Calu3 (cell line): ENCODE measurements at places on chromosomes 7 and 10. TPM values are rescaled to one million over a fixed set of nuclear protein-coding genes. Genes with fewer than 3 reads are reported as not detected.

The LBX1 gene
- not detected in 2 replicates for total RNA-seq

The KIF20B gene
- 38.4 and 39.9 TPM in 2 replicates for total RNA-seq

The TRPV5 gene
- total RNA-seq = not detected in 2 replicates

The PNLIPRP2 gene
- not detected in 2 replicates for total RNA-seq

The ZNF804B gene
- not detected in 2 replicates for total RNA-seq

The ZMIZ2 gene
- 260 and 269 TPM in 2 replicates for total RNA-seq

- no peak for DNase-seq
- peaks cover 6% of the 10 kb centered on the region for H3K36me3 ChIP-seq
- H3K4me1 ChIP-seq = peaks cover 44% of the 10 kb centered on the region
- no peak overlapping the region for H3K4me3 ChIP-seq
- H3K27me3 ChIP-seq = no peaks in the 10 kb centered on the region
- no peak overlapping the region for H3K27ac ChIP-seq
Observed at GRCh38 chr10:29314726-29315125, 25.9 kb downstream of the LYZL1 start.

GRCh38 chr10:51117053-51117660, 42.9 kb downstream of the PRKG1 start:
- no peak overlapping the region for H3K27ac ChIP-seq
- no peak overlapping the region for H3K4me3 ChIP-seq
- no peaks in the 10 kb centered on the region for H3K4me1 ChIP-seq
- peaks cover 21% of the 10 kb centered on the region for H3K27me3 ChIP-seq
- H3K36me3 ChIP-seq = no peaks in the 10 kb centered on the region

GRCh38 chr7:13153266-13153665, 465.8 kb downstream of the ARL4A start:
- no peak overlapping the region for H3K4me3 ChIP-seq
- H3K27ac ChIP-seq = no peak overlapping the region
- H3K27me3 ChIP-seq = no peaks in the 10 kb centered on the region
- H3K4me1 ChIP-seq = peaks cover 7% of the 10 kb centered on the region

DNA sequence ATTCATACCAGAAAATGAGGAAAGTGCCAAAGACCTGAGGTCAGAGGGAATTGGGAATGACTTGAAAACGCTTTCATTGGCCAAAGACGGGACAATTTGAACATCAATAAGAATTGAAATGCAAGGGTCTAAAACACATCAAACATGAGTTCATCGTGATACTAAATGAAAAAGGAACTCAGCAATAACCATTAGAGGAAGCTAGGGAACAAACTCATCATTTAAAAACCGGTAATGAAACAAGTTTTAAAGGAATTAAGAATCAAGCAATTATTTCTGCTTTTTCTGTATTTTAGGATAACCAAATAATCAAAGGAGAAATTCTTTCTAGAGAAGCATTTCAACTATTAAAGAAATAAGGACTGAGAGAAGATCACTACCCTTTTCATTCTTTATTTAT, 303.1 kb downstream of the ARHGAP12 start:
- no peaks in the 10 kb centered on the region for H3K36me3 ChIP-seq
- no peak for DNase-seq
- H3K27me3 ChIP-seq = peaks cover 15% of the 10 kb centered on the region
- H3K27ac ChIP-seq = no peak overlapping the region
- H3K4me3 ChIP-seq = no peak overlapping the region

DNA sequence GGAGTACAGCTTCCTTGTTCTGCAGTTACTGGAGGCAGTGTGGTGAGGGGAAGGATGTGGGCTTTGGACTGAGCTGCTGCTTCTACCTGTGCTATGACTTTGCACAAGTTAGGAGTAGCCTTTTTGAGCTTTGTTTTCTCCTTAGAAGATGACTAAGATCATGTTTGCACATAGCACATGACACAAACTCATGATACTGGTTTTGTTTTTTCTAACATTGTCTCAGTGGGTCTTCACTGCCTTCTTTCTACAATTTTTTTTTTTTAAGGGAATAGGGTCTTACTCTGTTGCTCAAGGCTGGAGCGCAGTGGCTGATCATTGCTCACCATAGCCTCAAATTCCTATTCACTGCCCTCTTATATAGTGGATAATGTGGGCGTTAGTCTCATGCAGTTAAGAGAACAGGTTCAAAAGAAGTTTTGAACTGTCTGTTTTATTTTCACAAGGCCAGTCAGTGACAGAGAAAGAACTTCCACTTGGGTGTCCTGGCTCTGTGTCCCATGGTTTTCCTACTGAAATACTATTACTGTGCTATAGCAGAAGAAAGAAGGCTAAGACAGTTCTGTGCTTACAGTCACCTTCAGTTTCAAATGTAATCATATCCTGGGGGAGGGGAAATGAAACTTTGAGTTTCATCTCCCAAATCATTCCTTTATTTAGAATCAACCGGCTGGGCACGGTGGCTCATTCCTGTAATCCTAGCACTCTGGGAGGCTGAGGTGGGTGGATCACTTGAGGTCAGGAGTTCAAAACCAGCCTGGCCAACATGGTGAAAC, 72.0 kb downstream of the KAT6B start:
- no peaks in the 10 kb centered on the region for H3K27me3 ChIP-seq
- DNase-seq = no peak
- H3K4me3 ChIP-seq = no peak overlapping the region
- H3K4me1 ChIP-seq = peaks cover 8% of the 10 kb centered on the region
- H3K36me3 ChIP-seq = no peaks in the 10 kb centered on the region
- no peak overlapping the region for H3K27ac ChIP-seq

GRCh38 chr10:132840698-132841614, 55.0 kb upstream of the NKX6-2 start:
- H3K4me3 ChIP-seq = no peak overlapping the region
- H3K27me3 ChIP-seq = peaks cover 44% of the 10 kb centered on the region
- no peaks in the 10 kb centered on the region for H3K4me1 ChIP-seq
- DNase-seq = no peak

- H3K36me3 ChIP-seq = no peaks in the 10 kb centered on the region
- DNase-seq = no peak
- H3K27me3 ChIP-seq = no peaks in the 10 kb centered on the region
- no peak overlapping the region for H3K4me3 ChIP-seq
Observed at GRCh38 chr7:7109934-7110333, 72.4 kb upstream of the C1GALT1 start.

- H3K27ac ChIP-seq = no peak overlapping the region
- no peak overlapping the region for H3K4me3 ChIP-seq
- no peaks in the 10 kb centered on the region for H3K27me3 ChIP-seq
- peaks cover 33% of the 10 kb centered on the region for H3K4me1 ChIP-seq
Observed at GRCh38 chr10:50497758-50498157, 126.0 kb downstream of the SGMS1 start.

DNA sequence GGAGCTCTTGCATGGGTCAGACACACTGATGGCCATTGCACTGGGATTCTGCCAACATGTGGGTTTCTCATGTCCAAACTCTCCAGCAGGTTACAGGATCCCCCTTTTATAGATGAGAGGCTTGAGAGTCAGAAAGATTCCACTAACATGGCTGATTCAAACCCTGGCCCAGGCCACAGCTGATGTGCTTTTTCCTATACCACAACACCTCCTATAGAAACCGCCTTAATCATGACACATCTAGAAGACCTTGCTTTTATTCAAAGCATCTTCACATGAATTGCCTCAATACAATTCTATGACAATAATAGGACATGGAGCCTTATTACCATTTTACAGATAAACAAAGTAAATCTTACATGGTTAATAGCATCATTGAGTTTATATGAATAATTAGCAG, 188.6 kb downstream of the DPY19L1 start:
- no peak for DNase-seq
- H3K27me3 ChIP-seq = no peaks in the 10 kb centered on the region
- no peak overlapping the region for H3K27ac ChIP-seq
- peaks cover 39% of the 10 kb centered on the region for H3K4me1 ChIP-seq

- no peaks in the 10 kb centered on the region for H3K36me3 ChIP-seq
- H3K27ac ChIP-seq = no peak overlapping the region
- no peaks in the 10 kb centered on the region for H3K4me1 ChIP-seq
- no peak for DNase-seq
- no peaks in the 10 kb centered on the region for H3K27me3 ChIP-seq
- H3K4me3 ChIP-seq = no peak overlapping the region
Observed at GRCh38 chr7:141461924-141462323, 89.3 kb upstream of the AGK start.

GRCh38 chr7:151371266-151371665, 29.7 kb downstream of the NUB1 start:
- H3K27ac ChIP-seq = no peak overlapping the region
- H3K4me3 ChIP-seq = no peak overlapping the region
- H3K36me3 ChIP-seq = peaks cover 5% of the 10 kb centered on the region
- H3K27me3 ChIP-seq = no peaks in the 10 kb centered on the region

GRCh38 chr10:118139321-118139720, 92.6 kb upstream of the RAB11FIP2 start:
- H3K4me3 ChIP-seq = no peak overlapping the region
- H3K4me1 ChIP-seq = no peaks in the 10 kb centered on the region
- no peaks in the 10 kb centered on the region for H3K36me3 ChIP-seq
- no peak for DNase-seq
- no peak overlapping the region for H3K27ac ChIP-seq

GRCh38 chr7:44565795-44566559, 7.7 kb downstream of the DDX56 start:
- DNase-seq = no peak
- H3K27me3 ChIP-seq = no peaks in the 10 kb centered on the region

- no peak for DNase-seq
- H3K36me3 ChIP-seq = peaks cover 5% of the 10 kb centered on the region
- H3K4me3 ChIP-seq = no peak overlapping the region
Observed at GRCh38 chr7:85104432-85105205, 82.2 kb downstream of the SEMA3D start.

GRCh38 chr7:158399762-158400161, 187.9 kb downstream of the PTPRN2 start:
- no peaks in the 10 kb centered on the region for H3K27me3 ChIP-seq
- no peak overlapping the region for H3K27ac ChIP-seq
- no peaks in the 10 kb centered on the region for H3K4me1 ChIP-seq
- no peak for DNase-seq
- no peak overlapping the region for H3K4me3 ChIP-seq

DNA sequence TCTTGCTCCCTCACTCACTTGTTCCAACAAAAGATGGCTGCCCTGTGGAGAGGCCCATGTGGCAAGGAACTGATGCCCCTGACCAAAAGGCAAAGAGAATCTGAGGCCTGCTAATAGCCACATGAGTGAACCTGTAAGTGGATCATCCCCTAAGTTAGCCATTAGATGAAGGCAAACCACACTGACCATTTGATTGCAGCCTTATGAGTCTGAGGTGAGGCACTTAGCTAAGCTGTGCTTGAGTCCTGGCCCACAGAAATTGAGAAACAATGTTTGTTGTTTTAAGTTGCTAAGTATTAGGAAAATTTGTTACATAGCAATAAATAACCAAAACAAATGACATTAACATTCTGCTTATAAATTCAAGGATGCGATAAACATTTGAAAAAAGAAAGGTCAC, 100.1 kb upstream of the BET1 start:
- H3K36me3 ChIP-seq = no peaks in the 10 kb centered on the region
- H3K4me3 ChIP-seq = no peak overlapping the region
- no peak for DNase-seq
- H3K4me1 ChIP-seq = no peaks in the 10 kb centered on the region
- no peak overlapping the region for H3K27ac ChIP-seq

- no peaks in the 10 kb centered on the region for H3K36me3 ChIP-seq
- peaks cover 19% of the 10 kb centered on the region for H3K4me1 ChIP-seq
- no peak for DNase-seq
- H3K4me3 ChIP-seq = no peak overlapping the region
- no peaks in the 10 kb centered on the region for H3K27me3 ChIP-seq
- no peak overlapping the region for H3K27ac ChIP-seq
Observed at GRCh38 chr10:89646889-89647657, 2.0 kb upstream of the PANK1 start.

- no peak overlapping the region for H3K27ac ChIP-seq
- DNase-seq = no peak
- H3K4me1 ChIP-seq = no peaks in the 10 kb centered on the region
- H3K4me3 ChIP-seq = no peak overlapping the region
Observed at GRCh38 chr7:117338020-117338419, 15.2 kb upstream of the WNT2 start.

DNA sequence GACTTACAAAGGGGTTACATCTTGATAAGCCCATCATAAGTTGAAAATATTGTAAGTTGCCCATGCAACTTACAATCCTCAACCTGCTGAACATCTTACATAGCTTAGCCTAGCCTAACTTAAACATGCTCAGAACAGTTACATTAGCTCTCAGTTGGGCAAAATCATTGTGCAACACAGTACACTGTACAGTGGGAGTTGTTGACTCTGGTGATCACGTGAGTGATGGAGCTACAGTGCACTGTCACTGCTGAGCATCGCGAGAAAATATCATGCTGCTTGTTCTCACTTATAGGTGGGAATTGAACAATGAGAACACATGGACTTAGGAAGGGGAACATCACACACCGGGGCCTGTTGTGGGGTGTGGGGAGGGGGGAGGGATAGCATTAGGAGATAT, 214.9 kb upstream of the ZMIZ1 start:
- no peak overlapping the region for H3K4me3 ChIP-seq
- H3K36me3 ChIP-seq = no peaks in the 10 kb centered on the region
- no peak overlapping the region for H3K27ac ChIP-seq
- H3K27me3 ChIP-seq = peaks cover 14% of the 10 kb centered on the region

DNA sequence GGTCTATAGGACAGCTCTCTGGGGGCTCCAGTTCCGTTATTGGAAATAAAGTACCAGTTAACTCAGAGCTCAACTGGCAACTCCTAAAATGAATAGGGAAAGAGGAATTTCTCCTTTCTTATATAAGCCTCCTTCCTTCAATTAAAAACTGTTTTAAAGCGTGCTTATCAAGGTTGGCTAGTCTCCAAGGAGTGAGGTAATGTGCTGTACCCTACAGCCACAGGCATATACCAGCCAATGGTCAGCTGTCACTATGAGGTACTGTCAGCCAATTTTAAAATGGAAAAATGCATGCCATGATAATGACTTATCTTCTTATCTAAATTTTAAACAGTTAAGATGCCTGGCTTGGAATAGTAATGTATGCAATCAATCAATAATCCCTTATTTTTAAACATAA, 76.2 kb downstream of the PLCE1 start:
- H3K27me3 ChIP-seq = peaks cover 35% of the 10 kb centered on the region
- no peak overlapping the region for H3K4me3 ChIP-seq
- no peak overlapping the region for H3K27ac ChIP-seq
- no peaks in the 10 kb centered on the region for H3K36me3 ChIP-seq

DNA sequence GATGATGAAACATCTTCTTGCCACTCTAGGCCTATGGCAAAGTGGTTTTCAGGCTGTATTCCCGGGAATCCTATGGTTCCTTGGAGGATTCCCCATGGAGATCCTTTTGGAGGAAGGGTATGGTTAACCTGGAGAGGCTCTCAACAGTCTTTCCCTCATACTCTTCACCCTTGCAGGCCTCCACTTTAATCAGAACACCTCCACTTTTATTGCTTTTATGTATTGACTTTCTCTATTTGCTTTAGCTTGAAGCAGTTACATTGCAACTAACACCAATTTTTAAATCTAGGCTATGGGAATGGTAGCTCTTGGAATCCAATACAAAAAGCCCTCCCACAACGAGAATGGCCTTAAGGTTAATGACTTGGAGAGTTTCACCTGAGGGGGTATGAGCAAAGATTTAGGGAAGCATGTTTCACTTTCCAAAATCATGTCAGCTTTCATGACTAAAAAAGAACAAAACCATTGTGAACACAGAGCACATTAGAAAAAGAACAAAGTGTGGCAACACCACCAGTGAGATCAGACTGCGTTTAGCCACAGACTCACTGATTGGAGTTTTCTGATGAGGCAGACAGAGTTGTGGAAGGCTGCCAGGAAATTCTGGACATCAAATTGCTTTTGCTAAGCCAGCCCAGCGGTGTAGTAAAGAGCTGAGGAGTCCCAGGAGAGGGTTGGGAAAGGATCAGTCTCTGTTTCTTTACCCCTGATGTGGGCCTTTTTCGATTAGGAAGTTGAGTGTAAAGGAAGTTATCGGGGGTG, 130.4 kb upstream of the BMPER start:
- no peaks in the 10 kb centered on the region for H3K36me3 ChIP-seq
- DNase-seq = no peak
- H3K27ac ChIP-seq = no peak overlapping the region
